BJ (cell line): ENCODE measurements at places on chromosomes 6 and 20.

- no peak for DNase-seq
Measured at GRCh38 chr20:20568604-20569205, 143.7 kb downstream of the RALGAPA2 start.

DNA sequence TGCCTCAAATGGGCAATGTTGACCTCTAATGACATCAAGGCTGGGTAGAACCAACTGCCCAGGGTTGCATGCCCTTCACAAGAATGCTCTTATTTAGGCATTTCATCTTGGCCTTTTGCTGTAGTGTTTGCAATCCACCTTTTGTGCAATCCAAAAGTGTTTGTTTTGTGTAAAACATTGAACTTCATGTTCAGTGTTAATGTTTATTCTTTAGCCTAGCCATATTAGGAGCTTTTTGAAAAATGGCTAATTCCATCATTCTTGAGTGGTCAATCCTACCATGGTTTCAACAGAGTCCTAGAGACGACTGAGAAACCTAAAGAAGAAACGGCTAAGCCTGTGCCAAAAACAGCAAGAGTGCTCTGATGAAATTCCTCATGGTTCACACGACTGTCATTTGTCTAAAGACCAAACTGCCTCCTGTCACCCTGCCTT, 279.6 kb upstream of the PRDM1 start:
- DNase-seq = no peak

GRCh38 chr6:56526860-56527544, 115.7 kb downstream of the DST start:
- no peak for DNase-seq

DNA sequence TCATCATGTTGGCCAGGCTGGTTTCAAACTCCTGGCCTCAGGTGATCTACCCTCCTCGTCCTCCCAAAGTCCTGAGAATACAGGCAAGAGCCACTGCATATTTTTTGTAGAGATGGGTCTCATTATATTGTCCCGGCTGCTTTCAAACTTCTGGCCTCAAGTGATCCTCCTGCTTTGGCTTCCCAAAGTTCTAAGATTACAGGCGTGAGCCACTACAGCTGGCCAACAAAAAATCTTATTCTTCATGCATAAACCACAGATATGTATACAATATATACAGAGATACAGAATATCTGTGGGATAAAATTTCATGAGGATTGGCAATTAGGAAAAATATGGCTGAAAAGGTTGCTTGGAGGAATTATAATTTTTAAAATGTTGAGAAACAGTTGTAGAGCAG, 49.9 kb downstream of the SLC35A1 start:
- DNase-seq = no peak
